ENCODE measurements at places on chromosomes 4 and X.

- DNase-seq, result no peak
Observed at GRCh38 chrX:136497556-136498052, at the start of gene HTATSF1. Gene HTATSF1 (plus strand): TSS chrX:136497592. CDS start chrX:136497685, 93 bp downstream.

- DNase-seq, result no peak
Observed at GRCh38 chr4:119540249-119540648, 88.4 kb downstream of the PDE5A start.

DNA sequence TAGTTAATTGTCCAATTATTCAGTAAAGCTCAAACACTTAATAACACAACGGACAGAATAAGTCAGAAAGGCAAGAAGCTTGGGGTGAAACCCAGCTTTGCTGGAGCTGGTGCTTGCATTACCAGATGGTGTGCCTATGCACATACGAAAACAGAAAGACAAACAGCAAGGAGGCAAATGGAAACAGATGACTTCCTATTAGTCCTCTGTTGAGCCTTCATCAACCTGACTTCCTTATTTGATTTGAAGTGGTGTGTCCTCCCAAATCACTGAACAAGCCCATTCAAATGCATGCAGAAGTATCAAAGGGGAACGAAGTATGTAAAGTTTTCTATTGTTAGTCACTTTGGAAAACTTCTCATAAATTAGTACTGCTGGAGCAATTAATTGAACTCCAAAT lies 166.2 kb downstream of the ATP10D start:
- DNase-seq, result no peak

DNA sequence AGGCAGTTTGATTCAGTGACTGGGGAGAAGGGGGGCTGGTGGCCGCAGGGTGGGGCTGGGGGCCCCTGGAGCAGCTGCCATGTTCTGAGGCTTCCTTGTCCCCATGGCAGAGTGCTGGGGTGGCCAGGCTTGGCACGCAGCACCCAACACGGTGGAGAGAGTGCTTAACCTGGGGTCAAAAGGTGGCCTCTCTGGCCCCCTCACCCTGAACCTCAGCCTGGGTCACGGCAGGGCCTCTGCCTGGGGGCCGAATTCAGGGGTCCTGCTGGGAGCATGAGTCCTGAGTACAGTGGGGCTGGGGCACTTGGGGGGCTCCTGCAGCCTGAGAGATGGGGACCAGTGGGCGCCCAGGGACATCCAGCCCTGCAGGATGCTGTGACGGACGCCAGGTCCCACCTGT lies 19.9 kb downstream of the FGFRL1 start:
- DNase-seq, result no peak

All from activated T-cell treated with anti-CD3 and anti-CD28 coated beads for 24 hours (primary cell).